Right forelimb (tissue), 1 donor: ENCODE measurements at places on chromosomes 6 and 20.

GRCh38 chr20:18638768-18639167 is 50.9 kb downstream of the DTD1 start:
- DNase-seq: no peak

DNA sequence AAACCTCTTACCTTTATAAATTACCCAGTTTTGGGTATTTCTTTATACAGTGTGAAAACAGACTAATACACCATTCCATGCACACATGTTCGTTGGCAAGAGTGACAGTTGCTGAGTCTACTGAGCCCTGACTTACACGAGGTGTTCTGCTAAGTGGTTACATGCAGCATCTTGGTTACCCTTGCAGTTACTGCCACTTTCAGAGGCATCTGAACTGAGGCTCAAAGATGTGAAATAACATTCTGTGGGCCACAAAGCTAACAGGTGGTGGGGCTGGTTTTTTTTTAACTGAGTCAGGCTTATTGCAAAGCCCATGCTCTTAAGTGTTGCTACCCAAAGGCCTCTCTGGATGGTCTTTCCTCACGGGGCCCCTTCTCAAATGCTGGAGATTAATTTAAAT is 54.4 kb upstream of the GTSF1L start:
- DNase-seq: no peak

GRCh38 chr6:21188505-21189223 is 404.9 kb upstream of the SOX4 start:
- no peak for DNase-seq

GRCh38 chr20:54405540-54405939 is 69.9 kb upstream of the DOK5 start:
- DNase-seq: no peak

DNA sequence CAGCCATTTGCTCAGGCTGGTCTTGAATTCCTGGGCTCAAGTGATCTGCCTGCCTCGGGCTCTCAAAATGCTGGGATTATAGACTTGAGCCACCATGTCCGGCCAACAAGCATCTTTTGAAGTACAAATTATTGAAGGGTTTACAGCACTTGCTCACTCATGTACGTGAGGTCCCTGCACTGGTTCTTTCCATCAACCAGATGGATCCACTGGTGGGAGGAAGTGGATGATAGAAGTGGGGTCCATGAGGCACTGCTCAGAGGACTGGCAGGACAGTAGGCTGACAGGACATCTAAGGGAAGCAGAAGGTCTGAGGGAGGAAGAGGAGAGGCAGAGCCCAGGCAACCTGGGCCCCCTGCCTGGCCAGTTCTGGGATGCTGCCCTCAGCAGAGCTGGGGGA is 109.2 kb upstream of the NXT1 start:
- peak; percentile 22 for DNase-seq

DNA sequence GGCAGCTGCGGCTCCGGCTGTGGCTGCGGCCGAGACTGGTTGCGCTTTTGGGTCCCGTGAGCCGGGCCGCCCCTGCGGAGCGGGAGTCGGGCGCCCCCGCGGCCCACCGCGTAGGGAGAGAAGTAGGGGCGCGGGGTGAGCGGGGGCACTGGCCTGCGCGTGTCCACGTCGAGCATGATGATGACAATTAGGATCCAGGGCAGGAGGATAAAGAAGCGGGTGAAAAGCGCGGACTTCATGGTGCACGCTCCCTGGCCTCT is 739 bp downstream of the B3GAT2 start:
- DNase-seq: no peak

DNA sequence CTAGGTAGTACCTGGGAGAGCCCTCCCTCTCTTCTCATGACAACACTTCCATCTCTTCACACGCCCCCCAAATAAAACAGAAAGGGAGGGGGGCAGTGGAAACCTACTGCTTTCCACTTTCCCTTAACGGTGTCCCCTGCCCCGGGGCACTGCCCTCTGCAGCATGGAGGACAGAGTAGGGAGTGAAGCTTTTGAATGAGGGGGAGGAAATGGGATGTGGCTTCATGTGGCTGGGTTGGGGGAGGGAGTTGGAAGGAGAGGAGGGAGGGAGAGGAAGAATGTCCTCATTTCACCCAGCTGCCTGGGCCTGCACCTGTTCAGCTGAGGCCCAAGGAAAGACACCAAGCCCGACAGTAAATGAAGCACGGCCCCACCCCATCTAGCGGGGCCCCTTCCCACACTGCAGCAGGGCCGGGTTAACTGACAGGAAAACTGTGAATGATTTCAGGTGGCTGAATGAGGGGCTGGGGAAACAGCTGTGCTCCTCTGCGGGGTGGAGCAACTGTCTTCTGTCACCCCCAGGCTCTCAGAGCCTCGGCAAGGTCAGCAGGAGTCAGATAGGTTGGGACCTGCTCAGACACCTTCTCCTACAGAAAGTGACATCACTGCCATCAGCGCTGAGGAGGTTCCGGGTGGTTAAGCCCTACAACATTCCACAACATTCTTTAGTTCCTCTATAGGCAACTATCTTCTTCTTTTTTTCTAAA is 40.0 kb upstream of the TAF8 start:
- DNase-seq: peak; percentile 60

GRCh38 chr20:9928955-9929354 is 90.1 kb upstream of the PAK5 start:
- DNase-seq: no peak

DNA sequence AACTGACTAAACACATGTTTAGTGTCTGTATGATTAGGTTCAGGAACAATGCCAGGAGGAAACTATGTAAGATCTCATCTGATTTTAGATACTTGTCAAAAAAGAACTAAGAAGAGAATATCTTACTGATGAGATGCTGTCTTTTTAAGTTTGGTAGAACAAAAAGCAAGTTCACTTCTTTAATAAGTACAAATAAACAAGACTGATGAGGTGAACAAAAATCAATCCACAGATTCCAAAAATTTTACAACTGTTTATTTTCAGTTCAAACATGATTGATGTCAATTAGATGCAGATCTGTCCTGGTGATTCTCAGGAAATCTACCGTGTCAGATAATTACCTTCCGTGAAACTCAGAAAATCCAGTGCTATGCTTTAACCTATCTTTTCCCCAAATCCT is 24.9 kb downstream of the EPHA7 start:
- DNase-seq: no peak

DNA sequence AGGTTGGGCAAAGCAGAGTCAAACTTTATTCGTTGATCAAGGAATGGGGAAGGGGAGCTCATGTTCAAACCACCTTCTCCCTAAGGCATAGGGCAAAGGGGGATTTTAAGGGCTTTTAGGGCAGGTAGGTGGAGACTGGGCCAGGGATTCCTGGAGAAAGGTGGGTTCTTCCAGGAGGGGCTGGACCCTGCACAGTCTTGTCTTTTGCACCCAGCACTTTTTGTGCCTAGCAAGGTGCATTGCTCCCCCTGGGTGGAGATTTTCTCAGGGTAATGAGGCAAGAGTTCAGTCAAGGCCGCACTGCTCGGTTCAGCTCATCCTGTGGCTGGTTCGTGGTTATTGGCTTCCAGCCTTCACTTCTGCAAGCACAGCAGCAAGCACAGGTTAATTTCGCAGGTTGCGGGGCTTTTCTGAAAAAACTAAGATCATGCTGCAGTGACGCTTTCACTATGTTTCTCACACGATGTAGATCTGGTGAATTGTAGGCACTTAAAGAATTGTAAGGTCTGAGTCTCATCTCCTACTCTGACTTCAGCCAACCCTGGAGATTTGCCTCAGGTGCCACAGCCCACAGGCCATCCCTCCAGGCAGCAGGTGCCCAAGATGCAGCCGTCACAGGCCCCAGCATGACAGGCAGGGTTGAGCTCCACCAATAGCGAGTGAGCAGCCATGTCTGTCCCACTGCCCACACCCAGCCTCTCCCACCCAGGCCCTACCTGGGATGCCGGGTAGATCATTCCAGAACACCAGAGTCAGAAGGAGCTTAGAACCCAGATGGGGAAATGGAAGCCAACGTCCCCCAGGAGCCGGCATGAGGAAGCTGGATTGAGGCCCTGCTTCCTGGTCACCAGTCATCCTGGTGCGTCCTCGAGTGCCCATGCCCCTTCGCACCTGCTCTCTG is 37.1 kb downstream of the SUN5 start:
- DNase-seq: no peak

DNA sequence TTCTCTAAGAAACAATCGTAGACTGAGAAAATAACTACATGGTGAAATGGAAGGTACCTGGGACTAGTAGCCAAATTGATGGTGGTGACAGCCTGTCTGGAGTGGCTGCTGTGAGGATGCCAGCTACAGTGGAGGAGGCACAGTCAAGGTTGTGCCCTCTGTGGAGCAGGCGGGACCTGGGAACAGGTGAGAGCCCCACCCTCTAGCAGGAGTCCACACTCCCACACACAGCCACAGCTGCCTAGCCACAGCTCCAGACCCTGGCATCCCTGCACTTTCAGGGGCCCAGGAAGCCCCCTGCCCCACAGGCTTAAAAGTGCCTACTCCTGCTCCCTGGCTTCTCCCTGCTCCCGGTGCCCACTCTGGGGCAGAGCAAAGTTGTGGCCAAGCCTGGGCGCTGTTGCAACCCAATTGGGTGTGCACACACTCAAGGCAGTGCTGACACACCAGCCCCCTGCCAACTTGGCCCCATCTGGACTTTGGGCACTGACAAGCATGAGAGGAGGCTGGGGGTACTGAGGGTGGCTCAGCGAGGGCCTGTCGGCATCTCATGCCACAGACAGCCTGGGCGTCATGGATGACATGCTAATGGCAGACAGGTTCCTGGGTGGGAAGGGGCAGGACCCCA is 548.7 kb downstream of the TBC1D32 start:
- no peak for DNase-seq

DNA sequence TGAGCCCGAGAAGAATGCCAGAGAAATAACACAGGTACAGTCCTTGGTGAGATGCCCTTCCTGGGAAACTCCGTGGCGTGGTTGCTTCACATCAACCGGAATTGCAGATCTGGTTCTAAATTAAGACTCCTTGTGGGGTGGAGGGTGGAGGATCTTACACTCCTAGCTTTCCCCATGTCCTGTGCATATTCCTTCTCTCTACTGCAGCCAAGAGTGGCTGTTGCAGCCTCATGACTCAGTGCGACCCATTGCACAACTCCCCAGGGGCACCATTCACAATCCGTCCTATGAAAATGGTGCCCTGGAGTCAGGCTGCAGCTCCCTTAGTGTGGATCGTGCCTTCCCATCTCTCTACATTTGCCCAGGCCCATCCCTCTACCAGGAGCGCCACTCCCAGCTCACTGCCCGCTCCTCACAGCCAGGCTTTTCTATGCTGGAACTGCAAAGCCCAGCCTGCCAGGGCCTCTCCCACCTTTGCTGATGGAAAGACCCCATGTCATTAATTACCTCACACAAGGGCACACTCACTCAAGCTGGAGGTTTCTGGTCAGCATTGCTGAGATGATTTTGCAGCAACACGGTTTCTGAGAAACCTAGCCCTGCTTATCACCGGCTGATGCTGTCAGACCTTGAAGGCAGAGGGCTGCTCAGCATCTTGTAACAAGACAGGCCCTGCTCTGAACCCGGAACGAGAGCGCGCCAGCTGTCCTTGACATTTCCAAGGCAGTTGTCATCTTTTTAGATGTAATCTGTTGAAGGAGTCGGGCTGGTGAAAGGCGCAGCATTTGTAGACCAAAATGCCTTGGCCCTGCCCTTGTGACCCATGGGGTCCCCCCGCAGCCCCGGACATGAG is 39.7 kb downstream of the SIRPA start:
- DNase-seq: no peak

DNA sequence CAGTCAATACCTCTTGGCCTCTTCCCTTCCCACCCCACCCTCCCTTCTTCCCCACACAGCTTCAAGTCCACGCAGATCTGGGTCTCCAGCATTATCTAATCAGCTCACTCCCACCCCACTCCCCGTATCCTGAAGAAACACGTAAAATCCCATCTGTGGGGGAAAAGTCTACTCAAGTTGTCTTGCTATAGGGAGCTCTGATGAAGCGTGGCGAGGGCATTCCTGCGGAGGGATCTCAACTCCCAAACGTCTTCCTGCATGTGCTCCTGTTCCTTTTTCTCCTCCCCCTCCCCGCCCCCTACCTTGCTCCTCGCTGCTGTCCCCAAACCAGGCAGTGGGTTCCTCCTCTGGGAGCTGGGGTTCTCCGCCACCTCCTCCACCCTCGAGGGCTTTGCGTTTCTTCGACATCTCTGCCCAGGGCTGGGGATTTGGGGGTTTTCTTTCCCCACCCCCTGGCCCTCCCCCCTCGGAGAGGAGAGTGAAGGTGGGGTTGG is 181.8 kb downstream of the TBXT start:
- no peak for DNase-seq

DNA sequence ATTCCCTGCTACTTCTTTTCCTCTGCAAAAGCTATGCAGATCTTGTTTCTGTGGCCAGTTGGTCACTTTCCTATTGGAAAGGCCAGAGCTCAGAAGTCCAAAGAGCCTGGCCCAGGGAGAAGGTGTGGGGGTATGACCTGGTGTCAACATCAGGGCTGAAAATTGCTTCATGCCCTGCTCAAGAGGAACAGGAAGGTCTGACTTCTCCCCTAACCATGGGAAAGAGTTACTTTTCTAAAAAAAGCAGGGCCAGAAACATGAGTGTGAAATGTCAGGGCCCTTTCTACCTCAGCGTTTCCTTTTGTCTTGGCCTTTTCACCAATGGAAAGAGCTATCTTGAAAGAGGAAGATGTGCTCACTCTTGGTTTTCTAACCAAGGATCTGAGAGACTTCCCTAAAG is 117.4 kb downstream of the MAFB start:
- DNase-seq: no peak

- no peak for DNase-seq
These were observed 116.7 kb downstream of the JPH2 start for GRCh38 chr20:44070139-44070900.

GRCh38 chr6:26487466-26487865 is 12.6 kb upstream of the BTN1A1 start:
- DNase-seq: no peak

DNA sequence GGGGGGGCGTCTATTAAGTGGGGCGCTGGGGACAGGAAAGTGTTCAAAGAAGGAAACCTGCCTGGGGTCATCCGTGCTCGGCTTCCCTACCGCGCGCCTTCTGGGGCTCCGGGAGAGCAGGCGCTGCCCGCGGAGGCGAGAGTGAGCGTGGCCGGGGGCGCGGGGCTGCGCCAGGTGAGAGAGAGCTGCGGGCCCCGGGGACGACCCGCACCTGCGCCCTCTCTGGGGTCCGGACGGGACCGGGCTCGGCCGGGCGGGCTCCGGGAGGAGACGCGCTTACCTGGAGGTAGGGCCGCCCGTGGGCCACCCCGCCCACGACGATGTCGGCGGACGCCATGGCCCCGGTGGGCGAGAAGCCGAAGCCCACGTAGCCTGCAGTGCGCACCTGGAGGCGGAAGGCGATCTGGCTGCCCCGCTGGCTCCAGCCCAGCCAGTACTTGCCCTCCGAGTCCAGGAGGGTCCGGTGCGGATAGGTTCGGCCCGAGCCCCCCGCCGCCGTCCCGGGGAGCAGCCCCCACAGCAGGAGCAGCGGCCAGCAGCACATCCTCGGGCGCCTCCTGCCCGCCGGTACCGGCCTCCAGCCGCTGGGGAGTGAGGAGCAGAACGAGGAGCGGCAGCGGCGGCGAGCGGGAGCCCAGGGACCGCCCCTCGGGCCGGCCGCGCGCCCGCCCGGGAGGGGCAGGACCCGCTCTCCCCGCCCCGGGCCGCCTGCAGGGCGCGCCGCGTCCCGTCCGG is at the start of gene MOXD1:
Gene MOXD1 (minus strand): TSS at position 593 of the 735 bp plus-strand sequence. CDS start 49 bp downstream, at position 544.
- DNase-seq: peak; percentile 78
